SK-N-SH (cell line): ENCODE measurements at places on chromosomes 12 and 14.

DNA sequence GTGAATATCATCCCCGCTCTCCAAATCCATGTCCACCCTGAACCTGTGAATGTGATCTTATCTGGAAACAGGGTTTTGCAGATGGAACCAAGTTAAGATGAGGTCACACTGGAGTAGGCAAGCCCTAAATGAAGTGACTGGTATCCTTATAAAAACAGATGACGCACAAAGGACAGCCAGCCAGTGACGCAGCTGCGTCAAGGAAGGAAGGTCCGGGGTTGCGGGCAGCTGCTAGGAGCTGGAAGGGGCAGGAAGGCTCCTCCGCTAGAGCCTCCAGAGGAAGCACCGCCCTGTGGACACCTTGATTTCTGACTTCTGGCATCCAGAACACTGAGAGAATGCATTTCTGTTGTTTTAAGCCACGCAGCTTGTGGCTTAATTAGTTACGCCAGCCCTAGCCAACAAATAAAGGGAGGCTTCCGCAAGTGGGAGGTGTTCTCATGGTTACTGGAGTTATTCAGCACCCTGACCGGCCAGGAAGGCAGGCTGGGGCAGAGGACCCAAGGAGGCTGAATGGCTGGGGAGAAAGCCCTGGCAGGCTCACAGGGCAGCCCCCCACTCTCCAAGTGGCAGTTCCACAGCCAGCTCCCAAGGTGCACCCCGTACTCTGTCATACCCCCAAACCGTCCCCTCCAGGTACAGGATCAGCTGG lies 127.6 kb upstream of the NCOR2 start:
- DNase-seq, result no peak

DNA sequence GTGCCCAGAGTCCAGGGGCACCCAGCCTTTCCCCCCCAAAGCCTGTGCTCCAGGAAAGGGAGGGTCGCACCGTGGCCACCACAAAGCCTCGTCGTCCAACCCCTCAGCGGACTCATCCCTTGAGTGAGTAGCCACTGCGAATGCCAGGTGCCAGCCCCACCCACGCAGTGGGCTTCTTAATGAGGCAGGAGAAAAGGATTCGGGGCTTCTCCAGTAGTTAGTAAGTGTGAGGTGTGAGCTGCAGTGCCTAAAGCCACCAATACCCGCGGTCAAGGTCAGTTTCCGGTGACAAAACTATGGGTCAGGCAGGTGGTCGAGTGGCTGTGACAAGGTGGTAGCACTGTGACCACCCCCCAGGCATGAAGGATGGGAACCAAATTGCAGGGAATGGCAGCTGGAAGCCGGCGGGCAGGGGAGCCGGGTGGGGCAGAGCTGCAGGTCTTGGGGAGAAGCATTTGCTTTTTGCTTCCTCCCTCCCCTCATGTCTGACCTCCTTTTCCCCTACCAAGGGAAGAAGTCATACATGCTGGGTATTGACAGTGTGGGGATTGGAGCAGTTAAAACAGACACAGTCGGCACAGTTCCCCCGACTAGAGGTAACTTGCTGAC lies 8.0 kb downstream of the RAN start:
- DNase-seq, result peak; percentile 27

DNA sequence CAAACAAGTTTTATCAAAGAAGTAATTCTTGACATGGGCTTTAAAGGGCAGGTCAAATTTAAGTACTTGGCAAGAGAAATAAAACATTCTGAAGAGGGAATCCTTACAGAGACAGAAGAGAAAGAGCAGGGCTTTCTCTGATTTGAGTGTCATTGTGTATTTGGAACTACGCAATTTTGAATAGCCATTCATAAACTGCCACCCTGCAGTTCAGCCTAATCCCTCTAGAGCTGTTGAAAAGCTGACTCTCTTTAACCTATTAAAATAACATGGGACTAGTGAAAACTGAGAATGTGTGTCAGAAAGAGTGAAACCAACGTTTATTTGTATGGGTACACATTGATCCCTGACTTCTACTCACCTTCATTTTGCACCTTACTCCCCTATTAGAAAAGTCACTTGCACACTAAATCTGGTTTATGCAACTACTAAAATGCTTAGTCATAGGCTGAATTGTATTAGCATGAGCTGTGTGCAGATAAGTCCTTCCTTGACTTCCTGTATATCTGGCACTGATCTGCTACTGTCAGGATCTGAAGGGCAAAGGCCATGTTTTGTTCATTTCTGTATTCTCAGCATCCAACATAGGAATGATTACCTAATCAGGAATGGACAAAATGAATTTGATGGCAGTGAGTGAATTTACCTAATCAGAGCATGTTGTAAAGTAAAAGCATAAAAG lies 458.9 kb downstream of the NOVA1 start:
- DNase-seq, result no peak

- no peak for DNase-seq
Measured at GRCh38 chr14:88618476-88618875, 55.6 kb downstream of the ZC3H14 start.

DNA sequence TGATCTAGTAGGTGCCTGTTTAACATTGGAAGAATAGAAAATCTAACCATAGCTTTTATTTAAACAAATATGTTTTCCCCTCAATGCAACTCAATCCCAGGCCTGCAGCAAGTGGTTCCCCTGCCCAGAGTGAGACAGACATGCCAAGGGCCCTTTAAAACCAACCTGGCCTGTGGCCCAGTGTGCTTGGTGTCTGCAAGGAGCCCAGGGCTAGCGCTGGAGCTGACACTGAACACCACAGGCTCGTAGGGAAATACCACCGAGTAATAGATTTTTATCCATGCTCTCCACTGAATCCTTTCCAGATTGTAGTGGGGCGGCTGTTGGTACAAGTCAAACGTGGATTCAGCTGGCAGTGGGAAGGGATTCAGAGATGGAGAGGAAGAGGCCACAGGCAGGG lies 95.6 kb upstream of the NRXN3 start:
- peak; percentile 11 for DNase-seq

- DNase-seq, result no peak
Measured at GRCh38 chr14:71776471-71777360, 155.5 kb upstream of the RGS6 start.

DNA sequence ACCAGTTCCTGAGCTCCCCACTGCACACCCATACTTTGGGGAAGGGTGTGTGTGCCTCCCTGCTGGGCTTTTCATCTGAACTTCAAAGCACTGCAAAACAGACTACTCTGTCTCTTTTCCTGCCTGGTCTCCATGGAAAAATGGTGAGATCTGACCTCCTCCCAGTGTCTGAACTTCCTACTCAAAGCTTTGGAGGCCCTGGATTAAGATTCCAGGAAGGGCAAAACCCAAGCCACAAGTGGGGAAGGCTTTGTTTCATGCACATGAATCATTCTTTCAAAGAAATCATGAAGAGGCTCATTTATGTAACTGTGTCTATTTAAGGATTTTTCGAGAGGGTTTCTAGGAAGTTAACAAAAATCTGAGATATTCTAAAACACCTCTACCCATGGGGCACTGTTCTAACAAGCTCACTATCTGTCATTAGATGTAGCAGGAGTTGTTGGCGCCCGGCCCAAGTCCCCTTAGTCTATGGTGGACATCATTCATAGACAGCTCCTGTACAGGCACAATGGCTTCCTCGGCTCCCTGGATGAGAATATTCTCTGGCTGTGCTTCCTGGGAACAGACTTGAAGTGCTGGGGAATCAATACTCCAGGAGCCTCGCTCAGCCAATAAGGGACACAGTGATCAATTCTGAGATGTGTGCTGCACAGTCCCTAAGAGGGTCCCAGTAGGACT lies 224.0 kb downstream of the KTN1 start:
- DNase-seq, result no peak

DNA sequence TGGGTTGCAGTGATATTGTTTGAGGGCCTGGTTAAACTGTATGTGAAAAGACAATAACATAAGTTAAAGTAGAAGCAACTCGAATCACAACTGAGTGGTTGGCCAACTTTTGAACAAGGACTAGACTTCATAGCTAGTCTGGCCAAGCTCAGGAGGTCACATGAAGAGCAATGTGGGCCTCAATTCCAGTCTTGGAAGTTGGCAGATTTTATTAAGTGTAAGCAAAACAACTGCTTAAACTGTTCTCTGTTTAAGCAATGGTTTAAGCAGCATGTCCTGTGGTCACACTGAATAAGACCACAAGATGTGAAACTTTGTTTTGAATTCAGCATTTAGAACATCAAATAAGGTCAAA lies 100.4 kb downstream of the TMTC3 start:
- DNase-seq, result no peak

DNA sequence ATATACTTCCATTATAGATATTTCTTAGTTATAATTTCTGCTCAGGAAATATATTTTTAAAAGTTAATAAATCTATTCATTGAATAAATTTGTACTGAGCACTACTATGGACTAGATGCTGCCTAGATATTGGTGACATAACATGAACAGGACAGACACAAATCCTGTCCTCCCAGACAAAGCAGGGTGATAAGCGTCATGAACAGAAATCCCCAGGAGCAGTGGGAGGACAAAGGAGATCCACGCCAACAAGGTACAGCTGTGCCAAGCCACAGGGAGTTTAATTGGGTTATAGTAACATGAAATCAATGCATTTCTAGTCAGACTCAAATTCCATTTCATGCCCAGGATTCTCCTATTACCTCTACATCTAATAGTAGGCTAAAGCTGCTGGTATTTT lies 171.8 kb upstream of the CPNE8 start:
- DNase-seq, result peak; percentile 30

DNA sequence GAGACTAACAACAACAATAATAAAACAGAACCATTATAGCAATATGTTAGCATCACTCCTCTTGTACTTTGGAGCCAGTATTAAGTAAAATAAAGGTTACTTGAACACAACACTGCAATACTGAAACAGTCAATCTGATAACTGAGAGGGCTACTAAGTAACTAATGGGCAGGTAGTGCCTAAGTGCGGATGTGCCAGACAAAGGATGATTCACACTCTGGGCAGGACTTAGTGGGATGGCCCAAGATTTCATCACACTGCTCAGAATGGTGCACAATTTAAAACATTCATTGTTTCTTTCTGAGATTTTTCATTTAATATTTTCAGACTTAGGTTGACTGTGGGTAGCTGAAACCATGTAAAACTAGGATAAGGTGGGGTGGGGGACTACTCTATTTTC lies 131.9 kb upstream of the CAND1 start:
- no peak for DNase-seq

GRCh38 chr14:92475451-92476187 lies 38.0 kb upstream of the RIN3 start:
- DNase-seq, result no peak

- DNase-seq, result peak; percentile 47
Measured at GRCh38 chr12:84077679-84078078, 834.9 kb downstream of the SLC6A15 start.

- DNase-seq, result no peak
Measured at GRCh38 chr12:63967358-63968145, 123.1 kb downstream of the SRGAP1 start.

- no peak for DNase-seq
Measured at GRCh38 chr14:23514644-23514957, 37.0 kb downstream of the ZFHX2 start.

DNA sequence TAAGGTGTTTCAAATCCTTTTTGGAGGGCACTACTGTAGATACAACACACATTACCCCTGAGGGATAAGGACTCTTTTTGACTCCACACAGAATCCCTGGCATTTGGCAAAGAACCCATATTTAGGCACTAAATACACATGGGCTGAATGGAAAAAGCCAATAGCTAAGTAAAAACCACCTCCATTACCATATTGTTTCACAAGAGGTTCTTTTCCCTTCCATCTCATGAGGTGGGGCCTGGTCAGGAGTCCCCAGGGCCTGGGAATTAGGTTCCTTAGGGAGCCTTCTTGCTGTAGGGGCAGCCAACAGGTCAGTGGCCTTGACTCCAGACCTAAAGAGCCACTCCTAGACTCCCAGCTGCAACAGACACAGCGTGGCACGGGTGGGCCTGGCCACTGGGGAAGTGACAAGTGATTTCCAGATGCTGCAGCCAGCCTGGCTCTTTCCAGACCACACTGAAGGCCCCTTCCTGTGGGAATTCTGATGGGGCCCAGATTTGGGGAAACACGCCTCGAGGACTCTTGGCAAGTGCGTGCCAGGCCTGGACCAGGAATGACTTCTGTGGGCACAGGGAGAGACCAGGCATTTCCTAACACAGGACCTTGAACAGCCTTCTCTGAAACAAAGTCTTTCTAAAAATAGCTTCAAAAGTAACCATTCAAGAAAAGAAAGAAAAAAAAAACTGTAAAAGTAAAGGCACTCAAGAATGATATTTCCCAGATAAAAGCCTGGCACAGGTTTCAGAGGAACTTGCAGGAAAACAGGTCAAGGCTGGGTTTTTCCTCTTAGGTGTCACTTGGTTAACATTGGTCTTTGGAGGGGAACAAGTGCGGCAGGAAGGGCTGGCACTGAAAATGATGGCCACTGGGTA lies 18.1 kb downstream of the SSH1 start:
- DNase-seq, result peak; percentile 61

- DNase-seq, result peak; percentile 34
Measured at GRCh38 chr12:12004524-12004923, 66.2 kb upstream of the BCL2L14 start.

GRCh38 chr14:26896447-26896846 lies 298.6 kb upstream of the NOVA1 start:
- DNase-seq, result no peak

GRCh38 chr14:23660290-23661226 lies 24.4 kb downstream of the DHRS2 start:
- no peak for DNase-seq

GRCh38 chr14:104142946-104143470 lies 4.6 kb downstream of the KIF26A start:
- peak; percentile 30 for DNase-seq

GRCh38 chr12:1318327-1319031 lies 275.9 kb downstream of the FBXL14 start:
- DNase-seq, result no peak

GRCh38 chr12:28536088-28536487 lies 345.8 kb downstream of the CCDC91 start:
- DNase-seq, result no peak

DNA sequence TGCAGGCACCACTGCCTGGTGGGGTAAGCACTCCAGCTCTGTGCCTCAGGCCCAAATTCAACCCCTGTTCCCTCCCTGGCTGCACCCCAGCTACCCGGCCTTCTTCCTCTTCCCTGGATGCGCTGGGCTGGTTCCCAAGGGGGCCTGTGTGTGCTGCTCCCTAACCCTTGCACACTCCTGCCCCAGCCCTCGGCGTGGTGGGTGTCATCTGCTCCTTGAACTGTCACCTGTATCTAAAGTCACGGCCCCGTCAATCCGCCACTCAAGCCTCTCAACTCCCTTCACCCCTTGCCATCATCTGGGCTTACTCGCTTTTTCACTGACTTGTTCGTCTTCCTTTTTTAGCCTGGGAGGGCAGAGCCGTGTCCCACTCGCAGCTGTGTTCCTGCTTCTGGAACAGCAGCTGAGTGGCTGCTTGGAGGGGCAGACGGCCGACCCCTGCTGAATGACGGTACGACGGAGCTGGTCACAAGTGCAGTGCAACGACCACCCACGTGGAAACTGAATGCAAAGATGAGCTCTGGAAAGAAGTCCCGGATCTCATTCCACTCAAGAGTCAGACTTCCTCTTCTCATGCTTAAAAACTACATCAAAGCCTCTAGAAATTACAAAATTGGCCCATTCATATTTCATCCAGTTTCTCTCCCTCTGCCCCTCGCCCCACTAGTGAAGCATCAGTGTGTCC lies 138.9 kb downstream of the PIWIL1 start:
- no peak for DNase-seq
